ENCODE measurements at places on chromosomes 3 and 15.

DNA sequence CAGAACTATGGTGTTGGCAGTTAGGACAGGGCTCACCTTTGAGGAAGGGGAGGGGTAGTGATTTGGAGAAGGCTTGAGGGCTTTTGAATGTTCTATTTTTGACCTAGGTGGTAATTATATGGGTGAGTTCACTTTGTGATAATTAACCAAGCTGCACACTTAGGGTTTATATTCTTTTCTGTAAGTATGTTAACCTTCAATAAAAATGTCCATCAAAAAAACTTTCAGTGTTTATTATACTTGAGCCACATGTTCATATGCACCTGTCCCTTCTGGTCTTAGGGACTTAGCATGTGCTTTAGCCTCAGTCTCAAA is 28.4 kb downstream of the PDE8A start:
- no peak for DNase-seq

- no peak for DNase-seq
Measured at GRCh38 chr3:18098960-18099587, 326.1 kb downstream of the SATB1 start.

DNA sequence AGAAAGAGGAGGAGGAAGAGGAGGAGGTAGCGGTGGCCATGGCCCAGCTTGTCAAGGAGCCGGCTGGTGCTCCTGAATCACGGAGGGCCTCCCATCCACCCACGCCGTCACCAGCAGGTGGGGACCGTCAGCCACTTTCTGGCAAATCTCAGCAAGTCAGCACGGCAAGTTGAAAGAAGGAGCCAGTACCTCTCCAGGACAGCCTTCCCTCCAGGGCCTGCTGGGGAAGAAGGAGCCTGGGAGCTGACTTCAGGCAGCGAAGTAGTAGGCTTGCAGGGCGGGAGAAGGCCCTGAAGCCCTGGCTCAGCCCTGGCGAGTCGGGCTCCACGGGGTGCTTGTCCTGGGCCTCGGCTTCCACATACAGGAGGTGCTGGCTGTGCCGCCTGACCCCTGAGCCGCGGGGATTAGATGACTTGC is 99.2 kb upstream of the TRPM1 start:
- no peak for DNase-seq

DNA sequence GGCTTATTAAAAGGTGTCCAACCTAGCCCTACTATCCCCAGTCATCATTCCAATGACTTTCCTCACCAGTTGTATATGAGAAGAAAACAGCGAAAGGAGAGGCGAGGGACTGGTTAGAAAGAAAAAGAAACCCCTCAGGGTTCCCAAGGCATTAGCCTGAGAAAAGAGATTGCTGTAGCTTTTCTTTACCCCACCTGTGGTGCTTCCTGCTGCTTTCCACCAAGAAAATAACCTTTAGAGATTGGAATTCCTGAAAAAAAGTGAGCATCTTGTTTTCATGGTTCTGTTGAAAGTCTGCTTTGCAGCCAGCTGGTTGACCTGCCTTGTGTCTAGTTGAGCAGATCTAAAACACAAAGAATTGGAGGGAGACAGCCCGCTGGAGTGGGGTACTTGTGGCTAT is 196.4 kb downstream of the CADPS start:
- DNase-seq = no peak

DNA sequence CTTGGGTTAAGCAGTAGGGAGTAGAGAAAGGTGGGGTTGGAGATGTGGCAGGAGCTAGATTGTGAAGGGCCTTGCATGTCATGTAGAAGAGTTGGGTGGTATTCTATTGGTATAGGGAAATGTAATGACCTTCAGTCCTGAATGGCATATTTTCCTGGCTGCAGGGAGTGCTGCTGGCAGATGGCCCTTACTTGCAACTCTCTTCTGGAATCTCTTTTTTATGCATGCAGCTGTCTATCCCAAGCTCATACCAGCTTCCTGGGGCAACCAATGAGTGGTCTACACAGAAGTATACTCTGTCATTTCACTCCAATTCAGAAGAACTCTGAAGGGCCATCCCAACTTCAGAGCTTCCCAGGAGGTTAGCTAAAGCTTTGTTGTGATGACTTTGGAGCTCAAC is 144.7 kb upstream of the ANKRD28 start:
- DNase-seq = no peak

GRCh38 chr3:163929069-163929652 is 1149.1 kb downstream of the SI start:
- DNase-seq = no peak

- DNase-seq = no peak
Measured at GRCh38 chr3:149542375-149543312, 68.1 kb downstream of the TM4SF4 start.

- DNase-seq = no peak
Measured at GRCh38 chr15:67790610-67791319, 34.5 kb upstream of the SKOR1 start.

DNA sequence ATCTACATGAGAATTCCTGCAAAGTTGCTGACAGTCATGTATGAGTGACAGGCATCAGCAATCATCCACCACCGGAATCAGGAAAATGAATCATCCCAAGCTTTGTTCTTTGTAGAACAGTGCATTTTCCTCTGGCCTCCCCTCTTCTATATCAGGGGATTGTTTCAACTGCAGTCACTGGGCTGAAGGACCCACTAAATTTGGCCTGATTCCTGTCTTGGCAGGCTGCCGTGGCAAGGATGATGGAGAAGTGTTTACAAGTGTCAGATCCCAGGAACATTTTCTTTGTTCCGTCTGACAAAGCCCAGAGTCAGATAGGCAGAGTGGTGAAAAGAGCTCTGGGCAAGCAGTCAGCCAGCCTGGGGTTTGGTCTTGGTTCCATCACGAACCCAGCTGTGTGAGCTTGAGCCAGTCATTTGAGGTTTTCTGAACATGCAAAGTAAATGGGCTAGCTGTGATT is 175.1 kb upstream of the TSC22D2 start:
- no peak for DNase-seq

DNA sequence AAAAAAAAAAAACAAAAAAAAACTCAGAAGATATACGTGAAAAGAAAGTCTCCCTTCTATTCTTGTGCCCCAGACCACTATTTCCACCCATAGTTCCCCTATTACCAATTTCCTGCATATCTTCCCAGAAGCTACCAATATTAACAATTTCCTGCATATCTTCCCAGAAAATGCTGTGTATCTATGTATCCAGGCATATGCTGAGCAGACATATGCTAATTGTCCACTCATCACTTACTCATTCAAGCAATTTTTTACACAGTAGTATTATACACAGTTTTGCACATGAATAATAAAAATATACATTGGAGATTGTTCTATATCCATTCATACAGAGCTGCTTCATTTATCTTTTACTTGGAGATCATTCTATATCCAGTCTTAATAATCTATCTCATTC is 12.6 kb upstream of the SLMAP start:
- DNase-seq = no peak

- DNase-seq = no peak
Measured at GRCh38 chr3:59052803-59053411, 3.1 kb upstream of the CFAP20DC start.

DNA sequence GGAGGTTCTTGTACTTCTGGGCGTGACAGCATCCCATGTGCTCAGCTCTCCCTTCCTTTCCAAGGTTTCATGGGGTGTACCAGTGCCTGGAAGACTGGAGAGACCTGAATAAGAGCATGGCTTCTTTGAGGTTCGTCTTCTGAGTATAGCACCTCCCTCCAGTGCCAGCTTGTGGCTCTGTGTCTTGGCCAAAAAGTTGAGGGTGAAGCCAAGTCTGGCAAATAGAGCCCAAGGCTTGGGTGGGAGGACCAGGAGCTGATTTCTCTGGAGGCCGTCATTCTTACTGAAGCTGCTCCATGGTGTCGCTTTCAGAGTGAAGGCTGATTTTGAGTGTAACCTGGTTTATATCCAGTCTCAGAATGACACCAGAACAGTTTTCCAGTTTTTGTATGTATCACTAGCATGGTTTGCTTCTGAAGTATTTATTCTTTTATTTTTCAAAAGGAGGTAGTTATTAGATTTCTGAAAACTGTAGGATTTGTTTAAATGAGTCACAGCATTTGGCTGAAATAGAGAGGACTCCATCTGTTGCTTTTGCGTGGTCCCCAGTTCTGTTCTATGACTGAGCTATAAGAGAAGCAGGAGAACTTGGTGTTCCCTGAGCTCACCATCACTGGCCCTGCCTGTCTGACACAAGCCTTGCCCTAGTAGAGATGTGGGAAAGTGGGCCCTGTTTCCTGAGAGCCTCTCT is 47.2 kb downstream of the BSN start:
- no peak for DNase-seq

DNA sequence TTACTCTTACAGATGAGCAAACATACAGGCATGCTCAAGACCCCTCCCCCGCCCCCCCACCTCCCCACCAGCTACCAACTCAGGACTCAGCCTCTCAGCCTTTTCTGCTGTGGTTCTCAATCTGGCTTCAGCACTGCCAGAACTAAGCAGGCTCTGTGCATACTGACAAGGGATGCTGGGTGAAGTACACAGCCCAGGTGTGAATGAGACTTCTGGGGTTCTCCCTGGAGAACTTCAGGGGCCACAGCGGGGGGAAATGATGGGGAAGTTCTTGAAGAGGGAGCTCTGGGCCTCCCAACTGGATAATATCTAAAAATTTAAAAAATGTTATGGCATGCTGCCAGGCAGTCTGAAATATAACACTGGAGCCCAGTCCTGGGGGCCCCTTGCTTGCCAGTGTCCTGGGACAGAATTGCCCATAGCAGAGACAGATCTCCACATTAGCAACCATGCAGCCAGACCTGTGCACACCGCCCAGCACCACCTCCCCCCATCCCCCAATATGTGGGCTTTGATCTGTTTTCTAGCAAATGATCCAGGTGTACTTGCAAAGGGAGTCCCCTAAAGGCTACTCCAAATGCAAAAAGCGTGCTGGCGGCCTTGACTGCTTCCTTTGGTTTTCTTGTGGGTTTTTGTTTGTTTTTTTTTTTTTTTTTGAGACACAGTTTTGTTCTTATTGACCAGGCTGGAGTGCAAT is 41.4 kb downstream of the PGPEP1L start:
- no peak for DNase-seq

DNA sequence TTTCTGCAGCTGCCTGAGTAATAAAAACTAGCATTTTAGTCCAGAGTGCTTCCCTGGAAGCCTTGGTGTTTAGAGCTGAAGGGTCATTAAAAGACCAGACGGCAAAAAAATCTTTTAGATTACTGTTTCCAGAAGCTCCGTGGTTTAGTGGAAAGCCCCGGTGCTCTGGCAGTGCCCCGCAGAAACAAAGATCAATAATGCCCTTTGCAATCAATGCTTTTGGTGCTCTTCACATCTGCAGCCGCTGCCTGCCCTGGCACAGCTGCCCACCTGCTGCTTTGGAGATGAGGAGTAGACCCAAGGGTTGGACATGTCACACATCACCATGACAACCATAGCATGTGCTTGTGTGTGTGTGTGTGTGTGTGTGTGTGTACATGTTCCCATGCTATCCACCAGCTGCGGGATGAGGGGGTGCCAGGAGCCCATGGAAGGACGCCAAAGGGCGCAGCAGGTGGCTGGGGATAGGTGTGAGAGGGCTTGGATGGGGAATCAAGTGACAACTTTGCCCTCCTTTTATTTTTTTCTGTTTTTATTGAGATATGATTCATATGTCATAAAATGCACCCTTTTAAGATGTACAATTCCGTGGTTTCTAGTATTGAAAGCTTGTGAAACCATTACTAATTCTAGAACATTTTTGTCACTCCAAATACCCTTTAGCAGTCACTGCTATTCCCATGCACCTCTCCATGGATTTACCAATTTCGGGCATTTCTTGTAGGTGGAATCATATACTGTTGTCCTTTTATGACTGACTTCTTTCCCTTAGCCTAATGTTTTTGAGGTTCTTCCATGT is 75.7 kb upstream of the KLHL25 start:
- DNase-seq = no peak

DNA sequence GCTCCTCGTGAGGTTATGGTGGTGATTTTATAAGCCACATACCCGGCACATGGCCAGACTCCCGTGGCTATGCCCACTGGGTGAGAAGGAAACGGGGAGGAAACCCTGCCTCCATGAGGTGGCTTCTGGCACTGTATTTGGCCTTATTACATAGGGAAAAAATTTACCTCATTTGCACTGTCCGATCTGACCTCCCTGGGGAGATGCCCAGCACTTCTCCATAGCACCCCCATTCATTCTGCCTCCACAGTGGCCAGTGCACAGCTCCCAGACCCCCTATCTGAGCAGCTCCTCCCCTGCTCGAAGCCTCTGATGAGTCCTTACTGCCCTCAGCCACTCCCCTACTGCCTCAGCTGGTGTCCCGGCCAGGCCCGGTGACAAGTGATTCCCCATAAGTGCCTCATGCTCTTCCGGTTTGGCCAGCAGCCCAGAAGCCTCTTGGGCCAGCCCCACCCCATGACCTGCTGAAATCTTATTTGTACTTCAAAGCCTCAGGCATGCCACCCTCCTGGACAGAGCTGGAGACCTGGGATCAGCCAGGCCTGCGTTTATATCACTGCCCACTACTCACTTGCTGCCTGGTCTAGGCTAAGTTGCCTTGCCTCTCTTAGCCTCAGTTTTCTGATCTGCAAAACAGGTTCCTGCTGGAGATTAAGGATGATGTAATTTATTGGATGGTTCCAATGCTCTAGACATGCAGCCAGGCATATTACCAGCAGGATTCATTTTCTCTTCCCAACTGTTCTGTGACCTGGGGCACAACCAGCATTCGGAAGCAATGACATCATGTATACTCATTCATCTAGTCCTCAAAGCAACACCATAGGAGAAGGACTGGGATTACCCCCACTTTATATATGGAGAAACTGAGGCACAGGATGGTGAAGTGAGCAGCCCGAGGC is 30.6 kb upstream of the SLC6A6 start:
- no peak for DNase-seq

DNA sequence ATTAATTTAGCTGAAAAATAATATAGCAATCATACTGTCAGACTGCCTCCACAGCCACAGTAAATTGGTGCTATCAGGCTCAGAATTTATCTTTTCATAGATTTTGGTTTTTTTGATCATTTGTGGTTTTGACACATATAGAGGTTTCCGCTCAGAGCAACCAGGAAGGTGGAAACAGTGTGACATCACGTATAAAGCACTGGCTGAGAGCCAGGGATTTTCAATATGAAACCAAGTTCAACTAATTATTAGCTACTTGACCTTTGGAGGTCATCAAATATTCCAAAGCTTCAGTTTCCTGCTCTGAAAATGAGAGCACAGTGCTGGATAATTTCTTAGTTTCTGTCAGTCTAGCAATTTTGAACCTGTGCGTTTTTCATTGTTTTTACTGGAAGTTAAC is 433.8 kb upstream of the SUCLG2 start:
- DNase-seq = no peak

DNA sequence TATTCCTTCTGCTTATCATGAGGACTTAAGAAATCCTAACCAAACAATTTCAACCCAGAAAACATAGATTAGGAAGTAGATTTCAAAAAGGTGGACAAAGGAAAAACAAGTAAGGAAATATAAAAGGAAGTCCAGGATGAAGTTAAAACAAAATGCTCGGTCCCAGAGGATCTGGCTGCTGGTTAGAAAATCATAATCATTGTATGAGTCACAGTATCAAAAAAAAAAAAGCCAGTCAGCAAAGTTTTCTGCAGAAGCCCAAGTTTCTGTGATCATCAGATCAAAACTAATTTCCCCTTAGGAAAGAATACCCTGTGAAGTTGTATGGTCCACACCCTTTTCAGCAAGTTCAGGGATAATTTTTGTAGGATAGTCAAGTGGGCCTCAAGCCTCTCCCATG is 43.0 kb upstream of the LRTM1 start:
- no peak for DNase-seq

- no peak for DNase-seq
Measured at GRCh38 chr3:28699283-28699682, 350.7 kb upstream of the AZI2 start.

GRCh38 chr15:101049856-101050622 is 130.9 kb downstream of the LRRK1 start:
- peak; percentile 63 for DNase-seq

Data from left forelimb (tissue), 1 donor.